Lower leg skin (tissue), 4 donors: ENCODE measurements at places on chromosomes 7 and 10. TPM values are rescaled to one million over a fixed set of nuclear protein-coding genes. Genes with fewer than 3 reads are reported as not detected.

Gene PIK3AP1
- 4.0 TPM for total RNA-seq

Gene PLXNA4
- total RNA-seq: 5.2 TPM

Gene RELN
- total RNA-seq: 1.0 TPM

Gene PANK1
- 36.3 TPM for total RNA-seq

Gene FLNC
- total RNA-seq: 5.0 TPM

DNA sequence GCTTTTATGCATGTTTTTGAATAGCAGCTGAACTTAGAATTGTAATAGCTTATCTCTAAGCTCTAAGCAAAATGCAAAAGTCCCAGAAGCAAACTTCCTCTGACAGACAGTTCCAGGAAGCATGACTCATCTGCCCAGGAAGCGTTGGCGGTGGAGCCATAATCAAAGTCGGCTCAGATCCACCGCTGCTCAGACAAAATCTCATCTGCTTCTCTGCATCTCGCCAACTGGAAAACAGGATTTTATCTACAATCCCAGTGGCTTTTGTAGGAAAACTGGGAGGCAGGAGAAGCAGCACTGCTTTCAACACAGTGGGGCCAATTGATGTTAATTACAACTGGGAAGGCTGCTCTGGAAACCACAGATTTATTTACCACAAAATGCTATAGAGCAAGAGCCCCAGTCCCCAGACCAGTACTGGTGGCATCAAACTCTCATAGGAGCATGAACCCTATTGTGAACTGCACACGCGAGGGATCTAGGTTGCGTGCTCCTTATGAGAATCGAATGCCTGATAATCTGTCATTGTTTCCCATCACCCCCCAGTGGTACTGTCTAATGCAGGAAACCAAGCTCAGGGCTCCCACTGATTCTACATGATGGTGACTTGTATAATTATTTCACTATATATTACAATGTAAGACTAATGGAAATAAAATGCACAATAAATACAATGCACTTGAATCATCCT lies 99.9 kb downstream of the CUBN start:
- DNase-seq: peak; percentile 92

GRCh38 chr7:145909991-145910513 lies 206.5 kb upstream of the CNTNAP2 start:
- DNase-seq: no peak

DNA sequence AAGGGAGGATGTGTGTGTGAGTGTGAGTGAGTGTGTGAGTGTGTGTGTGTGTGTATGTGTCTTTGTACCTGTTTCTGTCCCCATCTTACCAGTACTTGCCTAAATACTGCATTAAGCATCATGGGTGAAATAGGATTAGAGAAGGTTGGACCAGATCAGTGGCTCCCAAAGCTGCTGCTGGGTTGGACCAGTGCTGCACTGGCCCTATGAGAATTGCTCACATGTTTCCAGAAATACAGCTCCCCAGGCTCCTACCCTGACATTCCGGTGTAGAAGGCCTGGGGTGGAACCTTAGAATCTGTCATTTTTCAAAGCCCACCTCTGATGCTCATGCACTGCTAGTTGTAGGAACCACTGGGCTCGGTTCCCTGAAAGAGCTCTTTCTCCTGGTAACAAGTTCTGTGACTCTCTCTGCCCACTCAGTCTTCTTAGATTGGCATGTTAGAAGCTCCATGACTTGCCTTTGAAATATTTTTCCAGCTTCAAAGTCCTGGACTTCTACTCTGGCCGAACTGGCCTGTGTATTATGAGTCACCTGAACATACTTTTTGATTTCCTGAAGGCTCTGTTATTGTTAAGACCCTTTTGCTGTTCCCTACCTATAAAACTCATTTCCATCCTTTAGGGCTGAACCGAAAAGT lies 224.7 kb downstream of the CUX1 start:
- DNase-seq: peak; percentile 34

DNA sequence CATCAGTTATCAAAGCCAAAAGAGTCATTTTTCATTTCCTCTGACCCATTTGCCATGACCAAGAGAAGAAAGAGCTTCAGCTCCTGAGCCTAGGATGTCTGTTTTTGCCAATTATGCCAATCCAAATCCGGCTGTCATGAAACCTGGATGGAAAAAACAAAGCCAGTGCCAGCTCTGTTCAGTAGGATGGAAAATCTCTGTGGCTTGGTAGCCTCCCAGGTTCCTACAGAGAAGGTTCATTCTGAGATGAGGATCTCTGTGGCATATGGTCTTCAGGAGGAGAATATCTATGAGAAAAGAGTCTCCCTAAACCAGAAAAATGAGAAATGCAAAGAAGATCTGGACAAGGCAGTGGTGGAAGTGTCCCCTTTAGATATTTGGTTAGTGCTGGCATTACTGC lies 475.4 kb downstream of the CNTNAP2 start:
- DNase-seq: no peak

- DNase-seq: no peak
Measured at GRCh38 chr7:112721366-112721765, 68.8 kb downstream of the TMEM168 start.

GRCh38 chr7:137731436-137731835 lies 115.3 kb downstream of the DGKI start:
- DNase-seq: no peak

GRCh38 chr7:26385240-26385639 lies 93.6 kb downstream of the SNX10 start:
- no peak for DNase-seq

DNA sequence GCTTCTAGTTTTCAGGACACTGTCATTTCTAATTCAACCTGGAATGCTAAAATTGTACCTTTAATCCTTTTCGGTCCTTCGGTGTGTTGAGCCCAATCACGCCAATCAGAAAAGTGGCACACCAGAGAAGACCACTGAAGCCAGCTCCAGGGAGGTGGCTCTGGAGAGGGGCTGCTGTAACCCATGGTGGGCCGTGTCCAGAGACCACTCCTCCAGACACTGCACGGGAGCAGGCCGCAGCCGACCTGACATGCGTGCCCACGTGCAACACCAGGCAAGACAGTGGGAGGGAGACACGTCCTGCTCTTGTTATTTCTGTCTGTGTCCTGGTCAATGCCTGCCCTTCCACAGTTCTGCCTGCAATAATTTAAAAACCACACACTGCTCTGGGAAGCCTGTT lies 246.1 kb downstream of the ZMYND11 start:
- DNase-seq: no peak

DNA sequence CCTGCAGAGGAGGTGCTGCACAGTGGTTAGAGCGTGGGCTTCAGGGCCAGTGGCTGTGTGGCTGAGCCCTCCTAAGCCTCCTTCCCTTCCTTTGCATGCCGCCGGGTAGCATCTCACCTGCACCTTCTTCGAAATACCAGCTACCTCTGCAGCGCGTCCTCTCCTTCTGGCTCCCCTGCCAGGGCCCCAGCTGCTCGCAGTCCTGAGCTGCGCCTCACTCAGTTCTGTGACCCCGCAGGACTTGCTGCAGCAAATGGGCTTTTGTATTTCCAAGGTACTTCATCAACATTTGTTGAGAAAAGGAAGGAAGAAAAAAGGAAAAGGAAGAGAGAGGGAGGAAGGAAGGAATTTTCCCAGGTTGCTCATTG lies 146.7 kb upstream of the PRR15 start:
- no peak for DNase-seq

DNA sequence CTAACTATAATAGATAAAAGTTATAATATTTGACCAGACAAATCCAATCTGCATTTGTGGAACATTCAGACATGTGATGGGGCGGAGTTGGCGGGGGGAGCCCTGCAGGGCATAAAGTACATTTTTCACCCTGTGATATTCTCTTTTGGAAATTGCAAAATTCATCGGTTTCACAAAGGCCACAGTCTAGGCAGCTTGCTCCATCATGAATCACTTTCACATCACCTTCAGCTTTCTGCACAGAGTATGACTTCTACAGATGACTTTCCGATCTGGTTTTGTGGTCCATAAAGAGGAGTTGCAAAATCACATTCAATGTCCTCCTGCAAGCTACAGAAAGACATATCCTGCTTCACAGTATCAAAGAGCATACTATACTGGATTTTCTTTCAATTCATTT lies 51.4 kb upstream of the APBB1IP start:
- no peak for DNase-seq

GRCh38 chr7:112430649-112431048 lies 19.6 kb upstream of the IFRD1 start:
- DNase-seq: no peak

DNA sequence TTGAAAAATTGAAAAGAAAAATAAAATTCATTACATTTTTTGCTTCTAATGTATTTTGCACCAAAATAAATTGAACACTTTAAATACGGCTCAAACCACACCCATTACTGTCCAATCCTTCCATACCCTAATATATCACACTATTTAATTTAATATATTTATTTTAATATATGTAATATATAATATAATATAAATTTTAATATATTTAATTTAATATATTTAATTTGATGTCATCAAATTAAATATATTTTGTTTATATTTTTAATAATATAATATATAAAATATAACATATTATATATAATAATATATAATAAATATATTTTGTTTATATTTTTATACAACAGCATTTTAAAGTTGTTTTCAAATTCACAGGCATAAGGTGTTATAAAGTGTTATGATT lies 15.7 kb upstream of the POU6F2 start:
- no peak for DNase-seq

DNA sequence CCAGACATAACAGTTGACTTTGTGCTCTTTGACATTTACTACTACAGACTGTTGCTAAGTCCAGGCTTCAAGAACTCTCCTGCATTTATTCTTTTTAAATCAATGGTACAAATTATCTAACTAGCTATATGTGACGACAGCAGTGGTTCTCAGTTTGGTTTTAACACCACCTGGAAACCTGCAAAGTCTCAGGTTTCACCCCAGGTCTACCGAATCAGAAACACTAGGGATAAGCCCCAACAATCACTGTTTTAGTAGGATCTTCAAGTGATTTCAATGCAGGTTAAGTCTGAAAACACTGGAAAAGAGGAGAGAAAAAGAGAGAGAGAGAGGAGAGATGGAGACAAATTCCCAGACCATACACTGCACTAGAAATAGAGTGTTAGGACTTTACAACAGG lies 519.0 kb downstream of the PCDH15 start:
- DNase-seq: no peak

- peak; percentile 30 for DNase-seq
Measured at GRCh38 chr7:74092964-74093471, 9.4 kb downstream of the LIMK1 start.

DNA sequence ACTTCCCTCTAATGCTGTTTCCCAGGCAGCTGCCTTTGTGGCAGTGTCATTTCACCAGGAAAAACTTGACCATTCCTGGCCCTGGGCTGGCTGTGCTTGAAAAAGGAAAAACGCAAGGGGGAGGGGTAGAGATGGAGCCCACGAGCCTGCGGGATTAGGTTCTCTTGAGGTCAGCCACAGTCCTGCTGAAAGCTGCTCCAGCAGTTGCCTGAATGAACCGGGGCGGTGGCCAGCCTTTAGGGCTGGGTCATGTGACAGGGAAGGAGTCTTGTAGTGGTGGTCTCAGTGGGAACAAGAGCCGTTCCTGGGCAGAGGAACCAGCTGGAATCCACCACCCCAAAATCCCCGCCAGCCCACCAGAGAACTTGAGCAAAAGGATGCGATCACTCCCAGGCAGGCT lies 51.2 kb upstream of the LRRC4 start:
- no peak for DNase-seq

DNA sequence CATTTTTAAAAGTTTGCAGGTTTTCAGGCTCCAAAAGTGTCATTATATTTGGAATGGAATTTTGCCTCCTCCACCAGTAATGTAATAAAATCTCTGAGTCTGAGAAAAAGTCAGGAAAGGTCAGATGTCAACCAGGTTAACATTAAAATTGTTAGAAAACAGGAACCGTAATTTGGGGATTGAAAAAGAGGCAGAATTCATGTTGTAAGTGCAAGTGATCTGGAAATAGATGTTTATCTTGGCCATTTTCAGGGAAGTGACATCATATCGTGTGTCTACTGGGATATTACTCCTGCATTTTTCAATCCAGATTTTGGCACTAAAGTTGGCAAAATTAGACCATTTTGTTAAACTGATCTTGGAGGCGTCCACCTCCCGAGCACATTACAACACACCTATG lies 428.5 kb upstream of the MGMT start:
- DNase-seq: no peak

GRCh38 chr10:132899054-132899750 lies 43.2 kb downstream of the CFAP46 start:
- DNase-seq: no peak

- DNase-seq: no peak
Measured at GRCh38 chr7:26937939-26938623, 73.7 kb upstream of the SKAP2 start.

GRCh38 chr10:9510626-9511025 lies 1456.1 kb downstream of the GATA3 start:
- DNase-seq: no peak

DNA sequence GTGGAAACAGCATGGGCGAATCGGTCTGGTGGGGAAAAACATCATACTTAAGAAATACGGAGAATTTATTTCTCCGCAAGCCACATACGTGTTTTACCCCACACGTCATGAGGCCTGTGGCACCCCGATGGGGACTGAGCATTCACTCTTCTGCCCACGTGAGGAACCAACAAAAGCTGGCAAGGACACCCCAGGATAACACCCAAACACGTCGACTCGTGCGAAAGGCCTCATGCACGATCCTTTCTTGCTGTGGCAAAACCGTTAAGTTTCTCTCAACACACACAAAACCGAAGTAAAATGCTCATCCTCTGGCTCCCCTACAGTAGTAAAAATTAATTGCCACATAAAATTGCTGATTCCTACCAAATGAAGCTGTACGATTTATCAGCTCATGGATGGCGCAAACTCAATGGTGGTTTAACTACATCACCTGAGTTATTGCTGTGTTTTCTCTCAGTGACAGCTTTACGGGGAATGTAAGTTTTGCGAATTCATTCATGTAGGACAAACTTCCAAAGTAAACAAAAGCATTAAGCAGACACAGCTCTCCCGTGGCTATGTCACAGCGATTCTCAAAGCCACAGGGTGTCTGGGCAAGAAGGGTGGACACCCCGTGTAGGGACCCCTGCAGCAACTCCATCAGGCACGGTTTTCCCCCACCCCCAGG lies 97.0 kb downstream of the CTBP2 start:
- no peak for DNase-seq

DNA sequence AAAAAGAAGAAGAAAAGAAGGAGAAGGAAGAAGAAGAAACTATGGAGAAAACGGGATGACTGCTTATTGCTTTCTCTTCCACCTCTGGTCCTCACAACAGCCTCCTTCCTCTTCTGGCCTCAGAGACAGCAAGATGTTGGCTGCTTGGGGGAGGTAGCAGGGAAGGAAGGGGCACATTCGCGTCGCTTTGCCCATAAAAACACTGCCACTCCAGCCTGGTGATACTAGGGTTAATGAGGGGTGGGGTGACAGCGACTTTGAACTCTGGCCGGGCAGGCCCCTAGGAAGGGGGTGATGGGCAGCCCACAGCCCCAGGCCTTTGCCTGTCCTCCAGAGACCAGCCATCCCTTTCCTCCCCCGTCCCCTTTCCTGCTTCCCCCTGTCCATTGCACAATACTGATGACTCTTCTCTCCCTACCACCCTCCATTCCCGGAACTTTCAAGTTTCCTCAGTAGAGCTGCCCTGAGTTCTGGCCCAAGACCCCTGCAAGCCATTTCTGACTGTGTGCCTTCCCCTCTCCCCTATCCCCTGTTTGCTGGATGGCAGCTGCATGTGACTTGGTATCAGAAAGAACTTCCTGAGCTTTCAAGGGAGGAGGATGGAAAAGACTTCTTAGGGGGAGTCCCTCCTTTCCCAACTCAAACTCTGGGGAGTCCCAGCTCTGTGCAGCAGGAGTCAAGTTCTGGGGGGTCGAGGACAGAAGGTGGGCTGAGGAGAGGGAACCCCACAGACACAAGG lies 2.2 kb upstream of the CUEDC2 start:
- no peak for DNase-seq

GRCh38 chr10:43255634-43256431 lies 11.0 kb downstream of the RASGEF1A start:
- peak; percentile 81 for DNase-seq

GRCh38 chr10:6045314-6045848 lies 16.8 kb downstream of the IL2RA start:
- peak; percentile 21 for DNase-seq
